ENCODE measurements at places on chromosomes 2 and 18.

- no peak for DNase-seq
These were observed 390.4 kb downstream of the SOX11 start for GRCh38 chr2:6082625-6083018.

DNA sequence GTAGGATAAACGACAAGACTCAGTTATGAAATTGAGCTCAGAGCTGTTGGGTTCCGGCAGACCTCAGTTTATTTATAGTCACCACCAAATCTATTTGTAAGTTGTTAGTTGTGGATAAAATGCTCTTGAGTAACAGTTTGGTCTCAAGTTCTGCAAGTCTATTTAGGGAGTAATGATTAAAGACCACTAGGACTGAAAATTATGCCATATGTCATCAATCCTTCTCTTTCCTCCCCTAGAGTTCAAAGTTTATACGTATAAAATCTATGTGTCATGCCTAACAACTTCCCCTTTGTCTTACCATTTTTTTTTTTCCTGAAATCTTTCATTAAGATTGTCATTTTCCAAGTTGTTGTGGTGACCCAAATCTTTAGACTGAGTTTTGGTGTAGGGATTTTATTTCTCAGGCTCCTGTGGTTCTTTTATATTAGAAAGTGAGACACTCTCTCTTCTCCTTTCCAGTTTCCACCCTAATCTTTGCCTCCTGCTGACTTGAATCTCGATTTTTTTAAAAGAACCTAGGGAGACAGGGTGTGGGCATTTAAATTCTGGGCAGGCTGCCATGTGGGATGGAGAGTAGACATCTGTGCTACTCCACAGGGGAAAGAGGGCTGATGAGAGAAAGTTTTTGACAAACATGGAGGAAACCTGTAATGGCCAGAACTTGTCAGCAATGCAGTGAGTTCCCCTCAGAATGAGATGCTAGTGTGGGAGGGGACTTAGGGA is 51.0 kb downstream of the LAMA3 start:
- DNase-seq = no peak

DNA sequence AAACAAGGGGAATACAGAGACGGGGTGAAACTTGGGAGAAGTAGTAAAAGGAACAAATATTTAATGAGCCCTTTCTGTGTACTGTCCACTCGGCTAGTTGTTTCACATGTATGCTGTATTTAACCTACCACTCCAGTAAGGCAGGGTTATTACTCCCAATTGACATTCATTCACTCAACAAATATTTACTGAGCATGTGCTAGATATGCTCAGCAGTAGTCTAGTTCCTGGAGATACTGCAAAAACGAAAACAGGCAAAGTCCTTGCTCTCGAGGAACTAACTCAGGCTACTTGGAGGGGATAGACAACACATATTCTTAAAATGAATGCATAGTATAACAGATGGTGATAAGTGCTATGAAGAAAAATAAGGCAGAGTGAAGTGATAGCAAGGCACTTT is 207.3 kb downstream of the SS18 start:
- no peak for DNase-seq

DNA sequence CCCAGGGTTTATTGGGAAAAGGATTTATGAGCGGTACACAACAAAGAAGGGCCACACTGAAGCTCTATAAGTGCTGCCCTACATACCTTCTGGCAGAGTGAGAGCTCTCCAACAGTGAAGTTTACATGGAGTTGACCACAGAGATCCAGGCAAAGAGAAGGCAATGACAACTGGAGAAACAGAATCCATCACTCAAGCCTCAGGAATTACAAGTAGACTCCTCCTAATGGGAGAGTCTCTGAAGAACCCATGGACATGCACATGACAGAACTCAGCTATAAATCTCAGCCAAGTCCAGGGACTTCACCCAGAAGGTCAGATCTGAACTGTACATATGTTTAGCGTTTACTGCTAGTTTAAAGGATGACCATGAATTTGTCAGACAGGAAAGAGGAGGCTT is 164.7 kb downstream of the DNAH7 start:
- DNase-seq = no peak

GRCh38 chr2:113124984-113125855 is 2.2 kb upstream of the IL1RN start:
- DNase-seq = no peak

Measured in GM12891 (cell line).